ENCODE measurements at places on chromosomes 3 and 15.

GRCh38 chr3:62577153-62577552 lies 203.8 kb upstream of the FEZF2 start:
- no peak for DNase-seq

DNA sequence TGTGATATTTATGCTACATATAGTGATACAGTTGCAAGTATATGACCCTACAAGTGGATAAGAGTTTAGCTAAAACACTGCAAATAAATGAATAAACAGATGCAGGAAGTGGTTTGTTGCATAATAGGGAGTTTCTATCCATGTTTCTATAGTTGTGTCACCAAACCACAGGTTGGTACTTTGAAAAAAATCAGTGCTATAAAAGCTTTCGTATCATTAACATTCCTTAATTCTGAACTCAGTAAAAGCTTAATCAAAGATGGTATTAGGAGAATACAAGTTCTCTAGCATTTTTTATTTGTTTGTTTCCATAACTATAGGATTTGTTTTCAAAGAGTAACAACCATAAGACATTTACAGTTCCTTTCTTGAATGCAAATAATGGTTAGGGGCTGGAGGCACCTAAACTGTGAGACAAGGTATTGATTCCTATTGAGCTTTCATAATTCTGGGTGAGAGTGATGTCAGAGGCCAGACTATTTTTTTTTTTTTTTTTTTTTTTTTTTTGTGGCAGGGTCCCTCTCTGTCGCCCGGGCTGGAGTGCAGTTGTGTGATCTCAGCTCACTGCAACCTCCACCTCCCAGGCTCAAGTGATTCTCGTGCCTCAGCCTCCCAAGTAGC lies 29.6 kb downstream of the CPOX start:
- DNase-seq, result no peak

GRCh38 chr3:12356996-12357395 lies 68.1 kb downstream of the PPARG start:
- DNase-seq, result no peak

GRCh38 chr3:155554777-155555451 lies 190.0 kb downstream of the PLCH1 start:
- DNase-seq, result no peak

DNA sequence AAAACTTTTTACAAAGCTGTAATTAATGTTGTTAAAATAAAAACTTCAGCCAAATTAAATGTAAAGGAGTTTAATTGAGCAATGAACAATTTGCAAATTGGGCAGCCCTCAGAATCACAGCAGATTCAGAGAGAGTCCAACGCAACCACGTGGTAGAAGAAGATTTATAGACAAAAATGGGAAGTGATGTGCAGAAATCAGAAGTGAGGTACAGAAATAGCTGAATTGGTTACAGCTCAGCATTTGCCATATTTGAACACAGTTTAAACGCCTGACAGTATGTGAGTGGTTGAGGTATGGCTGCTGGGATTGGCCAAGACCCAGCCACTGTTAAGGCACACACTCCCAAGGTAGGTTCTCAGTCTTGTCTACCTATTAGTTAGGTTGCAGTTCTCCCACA lies 14.4 kb upstream of the PLA2G4D start:
- DNase-seq, result no peak

DNA sequence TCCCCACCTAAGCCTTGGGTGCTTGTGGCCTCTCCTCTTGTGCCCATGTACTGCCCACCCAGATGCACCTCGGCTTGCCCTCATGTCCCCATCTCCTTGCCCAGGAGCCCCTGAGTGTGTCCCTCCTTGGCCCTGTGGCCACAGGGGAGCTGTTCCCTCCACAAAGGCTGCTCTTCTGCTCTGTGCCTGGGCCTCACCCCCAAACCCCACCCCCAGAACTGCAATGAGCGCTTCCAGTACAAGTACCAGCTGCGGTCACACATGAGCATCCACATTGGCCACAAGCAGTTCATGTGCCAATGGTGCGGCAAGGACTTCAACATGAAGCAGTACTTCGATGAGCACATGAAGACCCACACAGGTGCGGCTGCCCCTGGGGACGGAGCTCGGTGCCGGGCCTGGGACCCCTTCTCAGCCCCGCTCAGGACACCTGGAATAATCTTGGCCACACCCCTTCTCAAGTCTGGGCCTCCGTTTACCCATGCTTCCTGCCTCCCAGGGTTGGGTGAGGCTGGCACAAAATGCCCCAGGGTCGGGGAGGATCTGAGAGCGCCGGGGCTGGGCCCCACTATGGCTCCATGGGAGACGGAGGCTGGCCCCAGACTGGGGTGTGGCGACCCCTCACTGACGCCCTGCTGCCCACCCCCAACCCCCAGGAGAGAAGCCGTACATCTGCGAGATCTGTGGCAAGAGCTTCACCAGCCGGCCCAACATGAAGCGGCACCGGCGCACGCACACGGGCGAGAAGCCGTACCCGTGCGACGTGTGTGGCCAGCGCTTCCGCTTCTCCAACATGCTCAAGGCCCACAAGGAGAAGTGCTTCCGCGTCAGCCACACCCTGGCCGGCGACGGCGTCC lies 10.3 kb downstream of the ZBTB47 start:
- DNase-seq, result no peak

DNA sequence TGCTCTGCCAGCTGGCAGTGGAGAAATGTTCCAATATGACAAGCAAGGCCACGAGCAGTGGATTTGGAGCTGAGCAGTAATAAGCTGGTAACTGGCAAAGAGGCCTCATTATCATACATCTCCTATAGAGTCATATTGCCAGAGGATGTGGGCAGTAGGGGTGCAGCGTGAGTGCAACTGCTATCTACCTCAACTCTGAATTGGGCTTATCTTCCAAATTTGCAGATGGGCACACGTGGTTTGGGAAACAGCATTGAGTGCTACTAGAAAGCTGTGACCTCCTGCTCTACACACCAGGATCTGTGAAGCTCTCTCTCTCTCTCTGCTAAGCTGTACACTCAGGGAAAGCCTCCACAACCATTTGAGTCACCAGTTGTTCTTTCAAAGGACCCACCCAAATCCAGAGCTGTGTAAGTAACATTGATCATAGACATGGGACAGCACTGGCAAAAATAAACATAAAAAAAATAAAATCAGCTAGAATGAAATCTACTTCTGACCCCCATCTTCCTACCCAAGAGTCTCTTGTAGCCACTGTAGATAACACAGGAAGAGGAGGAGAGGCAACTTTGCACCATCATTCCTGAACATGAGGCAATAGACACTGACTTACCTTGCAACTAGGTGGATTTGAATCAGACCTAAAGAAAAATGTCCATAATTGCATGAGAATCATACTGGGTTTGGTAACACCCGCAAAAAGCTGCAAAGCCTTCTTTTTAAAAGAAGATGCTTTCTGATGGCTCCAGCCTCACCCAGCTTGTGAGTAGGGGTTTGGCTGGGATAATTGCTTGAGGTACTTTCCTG lies 82.9 kb upstream of the THBS1 start:
- peak; percentile 60 for DNase-seq

DNA sequence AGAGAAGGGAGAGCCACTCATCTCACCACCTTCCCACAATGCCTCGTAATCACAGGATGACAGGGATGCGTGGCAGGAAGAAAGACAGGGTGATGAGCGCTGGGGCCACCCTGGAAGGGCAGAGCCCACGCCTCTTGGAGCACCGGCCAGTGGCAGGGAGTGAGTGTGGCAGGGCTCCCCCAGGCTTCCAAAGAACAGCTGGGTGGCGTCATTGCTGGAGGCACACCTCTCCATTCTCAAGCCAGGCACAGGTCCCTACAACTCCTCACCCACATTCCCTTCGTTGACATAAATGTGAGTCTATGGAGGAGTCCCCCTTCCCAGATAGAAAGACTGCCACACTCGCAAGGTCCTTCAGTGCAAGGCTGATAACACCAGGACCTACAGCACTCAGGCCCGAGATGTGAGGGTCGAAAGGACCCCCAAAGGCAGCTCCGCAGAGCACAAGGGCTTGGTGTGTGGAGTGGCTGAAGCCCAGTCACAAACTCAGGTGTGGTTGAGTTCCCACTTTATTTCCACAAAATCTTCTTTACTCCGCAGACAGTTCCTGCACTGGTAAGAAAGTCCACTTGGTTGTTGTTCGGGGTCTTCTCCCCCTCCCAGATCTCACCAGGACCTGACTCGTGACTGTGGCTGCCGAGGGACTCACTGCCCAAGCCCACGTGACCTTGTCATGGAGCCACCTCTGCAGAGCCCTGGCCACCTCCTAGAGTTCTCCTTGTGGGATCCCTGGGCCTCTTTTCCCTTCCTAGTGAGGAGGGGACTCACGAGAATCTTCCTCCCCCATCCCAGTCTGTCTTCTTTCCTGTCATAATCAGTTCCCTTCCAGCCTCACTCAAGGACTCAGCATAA lies 22.4 kb upstream of the CORO2B start:
- no peak for DNase-seq

DNA sequence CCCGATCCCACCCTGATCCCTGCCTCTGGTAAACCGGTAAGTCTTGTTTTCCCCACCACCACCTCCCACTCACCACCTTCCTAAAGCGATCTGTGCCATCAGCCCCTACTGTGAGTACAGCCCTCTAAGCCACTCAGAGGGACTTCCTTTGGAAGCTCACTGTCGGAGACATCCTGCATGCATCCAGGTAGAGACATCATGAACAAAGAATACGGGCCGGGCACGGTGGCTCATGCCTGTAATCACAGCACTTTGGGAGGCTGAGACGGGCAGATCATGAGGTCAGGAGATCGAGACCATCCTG lies 13.7 kb upstream of the PCSK6 start:
- DNase-seq, result no peak

- no peak for DNase-seq
Observed at GRCh38 chr15:40285554-40286011, 2.7 kb upstream of the ANKRD63 start.

- no peak for DNase-seq
Observed at GRCh38 chr3:52234516-52235447, 4.2 kb downstream of the TWF2 start.

DNA sequence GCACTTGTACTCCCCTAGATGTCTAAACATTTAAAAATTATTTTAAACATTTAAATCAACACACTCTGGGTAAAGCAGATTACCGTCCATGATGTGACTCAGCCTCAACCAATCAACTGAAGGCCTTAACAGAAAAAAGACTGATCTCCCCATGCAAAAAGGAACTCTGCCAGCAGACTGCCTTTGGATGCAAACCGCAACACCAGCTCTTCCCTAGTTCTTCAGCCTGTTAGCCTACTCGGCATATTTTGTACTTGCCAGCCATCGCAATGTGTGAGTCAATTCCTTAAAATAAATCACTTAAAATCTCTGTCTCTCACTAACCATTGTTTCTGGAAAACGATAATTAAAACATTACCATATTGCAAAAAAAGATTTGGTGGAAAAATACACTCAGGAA lies 375.9 kb downstream of the RSL24D1 start:
- DNase-seq, result peak; percentile 10

- no peak for DNase-seq
Observed at GRCh38 chr3:170490828-170491560, 72.3 kb downstream of the CLDN11 start.

GRCh38 chr15:79942741-79943481 lies 28.1 kb downstream of the BCL2A1 start:
- DNase-seq, result no peak

DNA sequence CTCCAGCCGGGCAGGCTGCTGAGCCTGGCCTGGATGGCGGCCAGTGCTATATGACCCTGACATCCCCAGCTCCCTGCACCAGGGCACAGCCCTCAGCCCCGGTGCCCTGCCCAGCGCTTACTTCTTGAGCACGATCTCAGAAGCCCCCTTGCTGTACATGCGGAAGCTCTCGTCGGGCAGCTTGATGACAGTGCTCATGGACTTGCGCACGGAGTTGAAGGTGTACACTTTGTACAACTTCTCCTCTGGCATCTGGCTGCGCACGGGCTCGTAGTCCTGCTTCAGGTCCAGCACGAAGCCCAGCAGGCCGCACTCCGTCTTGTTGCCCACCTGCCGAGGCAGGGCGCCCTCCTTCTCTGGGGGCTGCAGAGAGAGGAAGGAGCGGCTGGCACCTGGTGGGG lies 38.8 kb upstream of the SEC13 start:
- DNase-seq, result no peak

DNA sequence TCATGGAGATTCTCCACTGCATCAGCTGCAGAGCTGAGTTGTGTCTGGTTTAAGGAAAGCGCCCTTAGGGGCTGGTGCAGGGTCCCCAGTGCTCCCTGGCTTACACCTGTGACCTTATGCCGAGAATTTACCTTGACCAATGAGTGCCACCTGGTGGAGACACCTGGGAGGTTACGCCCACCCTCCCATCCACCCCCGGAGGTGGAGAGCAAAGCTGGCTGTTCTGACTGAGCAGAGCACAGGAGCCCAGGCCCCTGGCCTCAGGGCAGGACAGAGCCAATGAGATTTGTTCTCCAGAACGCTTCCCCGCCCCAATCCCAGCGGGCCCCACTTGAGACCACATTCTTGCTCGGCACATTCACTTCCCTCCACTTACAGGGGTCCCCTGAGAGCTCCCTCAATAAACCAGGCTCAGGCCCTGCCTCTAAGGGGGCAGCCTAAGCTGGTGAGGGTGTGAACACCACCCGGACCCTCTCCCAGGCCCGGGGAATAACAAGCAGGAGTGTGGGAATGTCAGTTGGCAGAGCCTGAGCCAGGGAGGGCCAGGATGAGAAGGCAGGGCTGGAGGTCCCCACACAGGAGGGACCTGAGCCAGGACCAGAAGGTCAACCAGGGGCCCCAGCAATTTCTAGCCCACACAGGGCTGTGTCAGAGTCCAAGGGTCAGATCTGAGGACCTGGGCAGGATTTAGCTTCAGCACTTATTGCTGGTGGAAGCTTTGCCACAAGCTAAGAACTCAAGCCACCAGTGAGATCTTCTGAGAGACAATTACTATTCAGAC lies 117.1 kb downstream of the TPRA1 start:
- no peak for DNase-seq

DNA sequence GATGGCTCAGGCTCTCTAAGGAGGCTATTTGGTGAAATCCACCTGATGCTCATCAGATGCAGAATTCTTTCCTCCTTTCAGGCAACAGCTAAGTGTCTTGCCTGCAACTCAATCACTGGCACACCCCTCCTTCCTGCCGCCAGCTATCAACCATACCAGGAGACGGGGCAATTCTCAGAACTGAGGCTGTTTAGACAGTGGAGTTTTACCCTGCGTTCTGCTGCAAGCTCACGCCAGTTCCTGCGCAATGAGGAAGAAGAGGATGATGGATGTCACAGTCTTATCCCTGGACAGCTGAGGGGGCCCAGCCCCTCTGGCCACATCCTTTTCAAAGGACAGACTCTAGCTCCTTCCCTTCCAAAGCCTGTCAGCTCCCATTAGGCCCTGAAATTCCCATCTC lies 7.0 kb upstream of the MANF start:
- no peak for DNase-seq

DNA sequence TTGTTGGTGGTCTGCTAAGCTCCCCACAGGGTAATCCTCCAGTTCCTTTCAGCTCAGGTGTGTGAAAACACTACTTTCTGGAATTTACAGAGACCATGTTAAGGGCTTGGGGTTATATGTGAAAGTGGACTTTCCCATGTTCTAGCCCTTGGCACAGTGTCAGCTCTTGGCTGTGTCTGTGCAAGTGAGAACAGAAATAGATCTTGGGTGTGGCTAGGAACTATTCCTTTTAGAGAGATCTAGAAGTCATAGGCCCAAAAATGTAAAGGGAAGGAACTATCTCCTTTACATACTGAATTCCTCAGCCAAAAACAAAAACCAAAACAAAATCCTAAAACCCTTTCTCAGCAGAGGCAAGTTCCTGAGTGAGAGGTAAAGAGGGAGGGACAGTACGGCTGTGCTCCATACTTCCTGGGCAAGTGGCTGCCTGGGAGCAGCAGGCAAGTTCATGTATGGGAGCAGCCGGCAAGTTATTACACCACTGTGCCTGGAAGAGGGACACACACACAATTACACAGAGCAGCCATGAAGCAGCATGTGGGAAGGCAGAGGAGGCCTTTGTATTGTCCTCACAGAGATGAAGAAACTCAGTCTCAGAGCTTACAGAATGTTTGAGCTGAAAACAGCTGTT lies 19.9 kb upstream of the C3orf62 start:
- peak; percentile 43 for DNase-seq

- no peak for DNase-seq
Observed at GRCh38 chr3:126126286-126126685, 42.4 kb upstream of the SLC41A3 start.

All from muscle of back (tissue), 13 donors.